ENCODE measurements at places on chromosomes 6 and 20. TPM values are rescaled to one million over a fixed set of nuclear protein-coding genes. Genes with fewer than 3 reads are reported as not detected.

- peak; percentile 8 for ATAC-seq
Measured at GRCh38 chr6:168609914-168610490, 169.0 kb downstream of the SMOC2 start.

DNA sequence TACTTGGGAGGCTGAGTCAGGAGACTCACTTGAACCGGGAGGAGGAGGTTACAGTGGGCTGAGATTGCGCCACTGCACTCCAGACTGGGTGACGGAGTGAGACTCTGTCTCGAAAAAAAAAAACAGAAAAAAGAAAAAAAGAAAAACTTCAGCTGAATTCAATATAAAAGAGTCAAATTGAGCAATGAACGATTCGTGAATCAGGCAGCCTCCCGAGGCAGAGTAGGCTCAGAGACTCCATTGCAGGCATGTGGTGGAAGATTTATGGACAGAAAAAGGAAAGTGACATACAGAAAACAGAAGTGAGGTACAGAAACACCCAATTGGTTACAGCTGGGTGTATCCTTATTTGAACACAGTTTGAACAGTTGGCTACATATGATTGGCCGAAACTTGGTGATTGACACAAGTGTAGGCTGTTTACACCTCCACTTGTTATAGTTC, 56.3 kb downstream of the HLA-DPB1 start:
- ATAC-seq, result no peak

The ASXL1 gene
- 59.6 TPM for total RNA-seq

GRCh38 chr20:48832405-48832730, 4.6 kb upstream of the PREX1 start:
- no peak for ATAC-seq

The ERVFRD-1 gene
- total RNA-seq, result 0.50 TPM

- peak; percentile 24 for ATAC-seq
Measured at GRCh38 chr6:168101590-168102314, 22.7 kb upstream of the FRMD1 start.

- ATAC-seq, result no peak
Measured at GRCh38 chr20:34512266-34512954, 3.8 kb upstream of the DYNLRB1 start.

- ATAC-seq, result peak; percentile 73
Measured at GRCh38 chr6:139708337-139709199, 334.1 kb upstream of the CITED2 start.

Data from motor neuron (in vitro differentiated cells).